Testis (tissue), 5 donors: ENCODE measurements at places on chromosomes 3 and 15.

- no peak for DNase-seq
Measured at GRCh38 chr3:16888785-16889607, 4.2 kb downstream of the PLCL2 start.

- peak; percentile 46 for DNase-seq
Measured at GRCh38 chr3:150384296-150385212, 23.5 kb upstream of the TSC22D2 start.

- peak; percentile 20 for DNase-seq
Measured at GRCh38 chr3:123194552-123194951, 7.2 kb upstream of the SEC22A start.

DNA sequence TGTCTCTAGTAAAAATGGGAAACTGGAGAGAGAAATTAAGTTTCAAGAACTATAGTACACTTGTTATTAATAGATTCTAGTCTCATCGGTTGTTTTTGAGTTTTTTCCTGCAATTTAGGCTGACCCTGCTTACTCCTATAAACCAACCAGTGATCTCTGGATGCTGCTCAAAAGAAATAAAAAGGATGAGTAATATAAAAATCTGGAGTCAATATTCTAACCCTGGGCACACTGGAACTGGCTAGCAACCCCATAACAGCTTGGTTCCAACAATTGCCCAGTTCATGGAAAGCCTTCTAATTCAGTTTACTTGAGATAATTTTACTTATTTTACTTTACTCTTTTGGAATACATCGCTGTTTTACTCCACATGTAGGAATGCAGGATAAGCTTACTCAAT, 211.6 kb downstream of the GBE1 start:
- DNase-seq, result no peak

- no peak for DNase-seq
Measured at GRCh38 chr15:44087578-44088465, 107.2 kb downstream of the FRMD5 start.

- no peak for DNase-seq
Measured at GRCh38 chr3:100602506-100603444, 6.6 kb upstream of the ADGRG7 start.

DNA sequence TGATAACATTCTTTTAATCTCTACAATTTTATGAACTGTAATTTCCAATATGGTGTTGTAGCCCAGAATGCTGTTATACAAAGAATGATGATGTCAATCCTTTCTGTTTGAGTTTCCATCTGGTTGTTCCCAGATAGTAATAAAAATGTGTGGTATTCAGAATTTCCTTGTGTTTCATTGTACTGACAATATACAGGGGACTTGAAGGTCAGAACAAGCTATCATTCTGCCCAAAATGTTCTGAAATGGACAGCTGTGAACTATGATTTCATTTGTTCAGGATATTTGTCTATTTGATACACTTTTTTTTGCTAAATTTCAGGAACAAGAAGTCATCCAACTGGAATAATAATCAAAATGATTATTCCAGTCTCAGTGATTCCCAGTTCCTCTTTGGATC, 40.8 kb downstream of the C3orf62 start:
- DNase-seq, result no peak

DNA sequence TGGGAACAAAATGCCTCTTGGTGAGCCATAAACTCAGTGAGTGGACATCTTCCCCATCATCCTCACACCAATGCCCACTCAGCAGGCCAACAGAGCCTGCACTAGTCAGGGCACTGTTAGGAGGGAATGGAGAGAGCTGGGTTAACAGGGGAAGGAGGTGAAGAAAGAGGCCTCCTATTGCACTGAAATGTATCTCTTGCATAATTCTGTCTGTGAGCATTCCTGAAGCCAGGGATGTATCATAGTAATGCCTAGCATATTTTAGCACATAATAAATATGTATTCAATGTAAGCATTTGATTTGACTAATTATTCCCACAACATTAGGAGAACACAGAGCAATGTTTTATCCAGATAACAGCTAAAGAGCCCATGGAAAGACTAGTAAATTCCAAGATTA, 81.2 kb downstream of the ANO10 start:
- DNase-seq, result no peak

- DNase-seq, result no peak
Measured at GRCh38 chr15:83919978-83920510, 266.1 kb downstream of the ADAMTSL3 start.

- peak; percentile 46 for DNase-seq
Measured at GRCh38 chr3:123330441-123330991, 118.4 kb downstream of the ADCY5 start.

GRCh38 chr3:13223574-13224237, 150.5 kb upstream of the IQSEC1 start:
- peak; percentile 88 for DNase-seq

DNA sequence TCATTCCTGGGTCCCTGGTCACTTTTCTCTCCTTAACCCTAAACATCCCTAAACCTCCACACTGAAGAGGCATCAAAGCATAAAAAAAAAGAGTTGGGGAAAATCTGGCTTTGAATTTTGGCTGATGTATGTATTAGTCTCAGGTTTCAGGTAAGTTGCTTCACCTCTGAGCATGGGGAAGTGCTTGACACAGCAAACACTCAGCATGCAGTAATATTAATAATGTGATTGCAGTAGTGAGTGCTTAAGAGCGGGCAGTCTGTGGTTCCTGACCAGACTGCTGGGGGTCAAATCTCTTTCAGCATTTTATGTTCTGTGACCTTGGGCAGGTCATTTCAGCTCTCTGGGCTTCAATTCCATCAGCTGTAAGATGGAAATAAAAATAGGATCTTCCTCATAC, 467.9 kb downstream of the SOX2 start:
- no peak for DNase-seq

DNA sequence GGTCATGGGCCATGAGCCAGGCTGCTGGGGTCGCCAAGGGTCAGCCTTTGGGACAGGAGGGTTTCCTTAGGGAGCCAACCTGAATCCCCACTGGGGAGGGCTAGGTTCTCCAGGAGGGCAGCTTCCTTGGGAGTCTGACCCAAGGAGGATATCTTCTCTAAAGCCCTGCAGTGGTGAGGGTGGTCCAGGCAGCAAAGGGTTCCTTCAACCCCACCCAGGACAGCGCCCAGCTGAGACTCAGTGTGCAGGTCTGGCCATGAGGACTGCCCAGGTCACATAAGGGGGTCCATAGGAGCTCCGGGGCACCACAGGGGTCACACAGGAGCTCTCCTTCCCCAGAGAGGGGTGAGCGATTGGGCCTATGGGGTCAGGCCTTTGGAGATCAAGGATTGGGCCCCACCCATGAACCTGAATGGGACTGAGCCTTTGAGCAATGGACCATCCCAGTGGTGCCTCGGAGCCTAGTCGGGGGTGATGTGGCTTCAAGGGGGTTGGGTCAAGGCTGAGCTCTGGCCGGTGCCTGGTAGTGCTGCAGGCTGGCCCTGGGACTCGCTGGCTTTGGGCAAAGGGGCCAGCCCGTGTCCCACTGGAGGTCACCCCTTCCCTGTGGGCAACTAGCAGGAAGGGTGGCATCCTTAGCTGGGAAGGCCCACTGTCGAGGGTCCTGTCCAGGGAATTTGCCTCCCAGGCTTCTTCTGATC, 216.5 kb downstream of the SNRPN start:
- DNase-seq, result no peak

DNA sequence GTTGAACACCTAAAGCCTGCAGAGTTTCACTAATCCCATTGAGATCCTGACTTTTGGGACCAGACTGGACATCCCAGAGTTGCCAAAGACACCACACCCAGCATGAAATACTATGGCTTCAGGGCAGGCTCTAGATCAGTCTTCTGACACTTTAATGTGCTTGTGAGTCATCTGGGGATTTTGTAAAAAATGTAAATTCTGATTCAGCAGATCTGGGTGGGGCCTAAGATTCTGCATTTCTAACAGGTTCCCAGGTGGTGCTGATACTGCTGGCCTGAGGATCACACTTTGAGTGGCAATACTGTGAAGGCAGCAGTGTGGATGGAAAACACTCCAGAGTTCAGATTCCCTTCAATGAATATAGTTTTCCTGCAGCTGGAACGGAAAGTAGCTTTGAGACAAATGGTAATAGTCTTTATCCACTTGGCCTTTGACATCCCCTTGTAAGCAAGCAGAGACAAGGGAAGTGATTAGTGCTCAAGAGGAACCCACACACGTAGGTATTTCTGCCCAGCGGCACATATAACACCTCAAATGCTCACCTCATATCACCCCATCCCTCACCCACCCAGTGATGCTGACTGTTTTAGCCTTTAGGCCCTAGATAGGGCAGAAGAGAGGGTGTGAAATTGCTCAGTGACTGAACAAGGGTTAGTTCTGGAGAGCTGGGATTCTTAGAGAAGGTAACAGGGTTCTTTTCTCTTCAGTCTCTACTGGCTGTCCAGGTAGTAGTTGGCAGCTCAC, 51.5 kb upstream of the GSK3B start:
- DNase-seq, result no peak

- no peak for DNase-seq
Measured at GRCh38 chr3:15703346-15703745, 94.4 kb downstream of the ANKRD28 start.

DNA sequence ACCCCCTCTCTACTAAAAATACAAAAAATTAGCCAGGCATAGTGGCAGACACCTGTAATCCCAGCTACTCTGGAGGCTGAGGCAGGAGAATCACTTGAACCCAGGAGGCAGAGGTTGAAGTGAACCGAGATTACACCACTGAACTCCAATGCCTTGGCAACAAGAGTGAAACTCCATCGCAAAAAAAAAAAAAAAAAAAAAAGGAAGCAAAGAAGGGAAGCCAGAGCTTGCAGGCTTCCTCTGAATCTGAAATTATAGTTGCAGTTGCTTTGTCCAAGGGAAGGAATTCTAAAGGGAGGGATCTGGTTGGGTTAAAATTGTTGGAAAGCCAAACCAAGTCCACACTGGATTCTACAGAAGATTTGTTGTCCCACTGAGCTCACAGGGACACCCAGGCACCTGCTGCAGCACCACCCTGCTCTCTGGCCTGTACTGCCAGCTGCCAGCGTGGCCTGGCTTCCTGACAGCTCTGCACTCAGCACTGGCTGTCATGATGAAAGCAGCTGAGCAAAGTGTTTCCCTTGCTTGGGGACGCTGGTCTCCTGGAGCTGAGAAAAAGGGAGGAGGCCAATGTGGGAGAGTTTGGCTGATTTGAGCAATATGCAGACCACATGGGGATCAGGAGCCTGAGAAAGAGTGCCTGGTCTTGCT, 88.8 kb upstream of the HES1 start:
- DNase-seq, result peak; percentile 60

DNA sequence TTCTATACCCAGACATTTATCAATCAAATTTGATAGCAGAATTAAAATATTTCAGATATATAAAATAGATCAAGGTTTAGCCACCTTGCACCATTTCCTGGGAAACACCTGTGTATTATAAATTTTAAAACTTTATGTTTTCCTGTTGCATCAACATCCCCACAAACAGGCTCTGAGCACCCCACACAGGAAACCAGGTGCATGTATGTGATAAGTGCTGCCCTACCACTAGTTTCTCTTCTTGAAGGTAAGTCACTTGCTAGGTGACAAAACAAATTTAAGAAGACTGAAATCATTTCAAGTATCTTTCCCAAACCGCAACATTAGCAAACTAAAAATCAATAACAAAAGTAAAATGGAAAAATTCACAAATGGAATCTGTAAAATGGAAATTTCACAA, 496.1 kb upstream of the CCDC54 start:
- no peak for DNase-seq

DNA sequence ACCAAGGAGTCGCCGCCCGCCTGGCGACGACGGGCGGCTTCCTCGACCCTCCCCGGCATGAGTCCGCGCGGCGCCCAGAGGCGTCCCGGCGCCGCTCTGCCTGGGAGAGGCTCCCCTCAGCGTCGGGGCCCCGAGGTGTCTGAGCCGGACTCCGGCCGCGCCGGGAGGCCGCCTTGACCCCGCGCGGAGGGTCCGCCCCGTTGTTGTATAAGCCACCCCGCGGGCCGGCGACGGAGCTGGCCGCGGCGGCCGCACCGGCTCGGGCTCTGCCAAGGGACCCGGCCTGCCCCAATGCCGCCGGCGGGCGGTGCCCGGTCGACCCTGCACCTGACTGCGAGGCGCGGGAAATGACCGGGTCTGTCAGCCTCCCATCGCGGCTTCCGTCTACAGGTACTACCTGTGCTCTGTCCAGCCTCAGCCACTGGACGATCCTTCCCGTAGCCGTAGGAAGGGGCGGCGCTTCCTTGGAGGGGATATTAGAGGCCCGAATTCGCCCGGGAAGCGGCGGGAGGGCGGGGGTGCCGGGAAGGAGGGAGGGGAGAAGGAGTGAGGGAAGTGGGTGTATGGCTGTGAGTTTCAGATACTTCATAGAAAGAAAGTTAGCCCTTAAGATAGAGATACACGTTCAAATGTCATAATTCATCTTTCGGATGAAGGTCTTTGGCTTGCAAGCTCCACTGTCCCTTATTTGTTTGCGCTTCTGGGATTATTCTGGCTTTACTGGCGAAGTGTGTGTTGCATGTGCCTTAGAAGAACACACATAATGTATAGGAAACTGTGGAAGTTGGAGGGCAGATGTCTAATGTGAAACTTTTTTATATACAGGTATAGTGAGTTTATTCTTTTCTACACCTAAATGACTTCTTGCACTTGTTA, 620 bp downstream of the ABHD5 start:
- DNase-seq, result peak; percentile 78

GRCh38 chr15:43889042-43889441, 62.2 kb downstream of the WDR76 start:
- no peak for DNase-seq

- DNase-seq, result peak; percentile 92
Measured at GRCh38 chr3:48989796-48990635, at the start of gene P4HTM. TSS of gene P4HTM (plus strand) at chr3:48990241. CDS start at chr3:48990257, 16 bp downstream.

- no peak for DNase-seq
Measured at GRCh38 chr15:42632105-42632675, 56.8 kb downstream of the STARD9 start.

- no peak for DNase-seq
Measured at GRCh38 chr15:78103406-78104118, 11.2 kb downstream of the SH2D7 start.

GRCh38 chr3:40291471-40291870, 18.0 kb upstream of the EIF1B start:
- no peak for DNase-seq

DNA sequence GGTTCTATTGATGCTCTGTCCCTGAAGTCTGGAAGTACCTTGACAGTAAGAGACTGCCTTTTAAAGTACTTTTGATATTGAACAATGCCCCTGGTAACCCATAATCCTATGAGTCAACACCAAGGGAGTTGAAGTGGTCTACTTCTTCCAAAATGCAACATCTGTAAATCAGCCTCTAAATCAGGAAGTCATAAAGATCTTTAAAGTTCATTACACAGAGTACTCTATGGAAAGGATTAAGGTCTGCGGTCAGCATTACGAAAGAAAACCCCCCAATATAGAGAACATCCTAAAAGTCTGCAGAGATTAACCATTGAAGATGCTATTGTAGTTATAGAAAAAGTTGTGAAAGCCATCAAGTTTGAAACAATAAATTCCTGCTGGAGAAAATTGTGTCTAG, 52.7 kb upstream of the CMC1 start:
- DNase-seq, result no peak

GRCh38 chr3:37527361-37527760, 334.3 kb upstream of the CTDSPL start:
- no peak for DNase-seq

DNA sequence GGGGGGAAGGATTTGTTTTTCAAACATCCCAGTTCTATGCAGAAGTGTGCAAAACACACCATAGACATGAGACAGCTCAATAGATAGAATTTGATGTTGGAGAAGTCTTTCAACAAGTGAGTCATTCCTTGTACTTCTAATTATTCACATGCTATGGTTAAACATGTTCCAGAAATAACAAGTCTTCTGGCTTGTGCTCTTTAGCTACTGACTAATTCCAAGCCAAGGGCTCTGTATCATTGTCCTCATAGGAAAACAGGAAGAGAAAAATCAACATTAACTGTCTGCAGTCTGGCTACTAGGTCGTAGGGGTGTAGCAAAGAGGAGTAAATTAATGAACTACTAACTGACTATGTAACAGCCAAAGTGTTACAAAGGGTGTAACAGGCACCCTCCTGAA, 25.8 kb downstream of the LDHAL6B start:
- DNase-seq, result no peak
